GM23338 (cell line): ENCODE measurements at places on chromosomes 5 and 9. TPM values are rescaled to one million over a fixed set of nuclear protein-coding genes. Genes with fewer than 3 reads are reported as not detected.

ZFP2 gene
- 0.42 and 0.62 TPM in 2 replicates for total RNA-seq

TMEFF1 gene
- 75.8 and 85.2 TPM in 2 replicates for total RNA-seq

ANGPTL2 gene
- total RNA-seq: 5.2 and 7.1 TPM in 2 replicates

BTNL8 gene
- total RNA-seq: 0.85 TPM in 1 of 2 replicates, not detected in the other

C9 gene
- total RNA-seq: 2.8 TPM in 1 of 2 replicates, not detected in the other

S100Z gene
- total RNA-seq: not detected in 2 replicates

DNA sequence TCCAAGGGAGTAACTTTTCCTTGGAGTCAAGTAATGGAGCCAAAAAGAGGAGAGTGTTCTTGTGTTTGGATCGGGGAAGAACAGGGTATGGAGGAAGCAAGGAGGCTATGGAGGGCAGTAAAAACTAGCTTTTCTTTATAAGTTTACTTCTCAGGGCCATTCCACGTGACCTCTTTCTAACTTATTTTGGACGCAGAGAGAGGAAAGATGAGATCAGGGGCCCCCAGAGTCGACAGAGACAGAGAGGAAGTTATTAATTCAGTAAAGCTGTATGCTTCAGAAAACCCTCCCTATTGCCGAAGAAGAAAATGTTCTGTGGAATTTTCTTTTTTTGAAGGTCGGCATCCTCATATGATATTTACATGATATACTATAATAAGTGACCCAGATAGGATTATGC is 233.8 kb upstream of the MPDZ start:
- no peaks in the 10 kb centered on the region for H3K36me3 ChIP-seq
- DNase-seq: no peak
- no peak overlapping the region for H3K4me3 ChIP-seq
- peaks cover 16% of the 10 kb centered on the region; the same call in 1 of the 2 replicates for H3K4me1 ChIP-seq
- peak overlapping the region; percentile 71 for H3K27ac ChIP-seq

- H3K4me3 ChIP-seq: no peak overlapping the region
- no peak for DNase-seq
- no peaks in the 10 kb centered on the region for H3K4me1 ChIP-seq
- no peak overlapping the region for H3K27ac ChIP-seq
Measured at GRCh38 chr5:6858419-6858818, 145.2 kb downstream of the TENT4A start.

DNA sequence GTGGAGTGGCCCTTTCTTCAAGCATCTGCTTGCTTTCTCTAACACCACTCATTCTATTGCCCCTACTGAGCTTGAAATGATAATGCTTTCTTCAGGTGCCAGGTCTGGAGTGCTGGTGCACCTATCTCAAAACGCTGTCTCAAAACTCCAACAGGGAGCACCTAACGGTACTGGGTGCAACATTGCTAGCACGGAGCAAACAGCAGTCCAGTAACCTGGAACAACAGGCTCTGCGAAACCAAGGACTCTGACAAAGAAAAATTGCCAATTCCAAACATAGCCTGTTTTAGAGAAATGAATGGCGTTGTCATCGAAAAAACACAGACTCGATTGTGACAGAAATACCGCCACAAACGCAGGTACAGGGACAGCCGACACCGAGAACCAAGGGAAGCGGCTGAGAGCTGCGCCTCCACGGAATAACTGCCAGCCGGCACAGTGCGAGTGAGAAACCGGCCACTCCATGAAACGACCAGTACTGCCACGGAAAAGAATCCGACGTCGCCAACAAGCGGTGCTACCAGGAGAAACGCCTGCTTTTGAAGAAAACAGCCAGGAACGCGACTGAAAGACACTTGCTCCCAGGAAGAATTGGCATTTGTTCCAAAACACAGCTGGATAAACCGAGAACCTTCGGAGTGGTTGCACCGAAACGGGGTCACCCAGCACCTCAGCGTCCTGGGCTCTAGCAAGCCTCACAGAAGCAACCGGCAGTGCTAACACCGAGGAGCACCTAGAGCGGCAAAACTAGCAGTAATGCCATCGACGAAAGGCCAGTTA is 3.1 kb downstream of the ANXA2R start:
- DNase-seq: peak; percentile 47
- H3K4me1 ChIP-seq: peaks cover 48% of the 10 kb centered on the region
- no peak overlapping the region for H3K4me3 ChIP-seq
- no peak overlapping the region for H3K27ac ChIP-seq
- no peaks in the 10 kb centered on the region; the same call in 1 of the 2 replicates for H3K36me3 ChIP-seq

- no peaks in the 10 kb centered on the region for H3K36me3 ChIP-seq
- DNase-seq: no peak
- H3K4me3 ChIP-seq: no peak overlapping the region
Measured at GRCh38 chr5:38707352-38708210, 138.2 kb upstream of the OSMR start.

- H3K36me3 ChIP-seq: no peaks in the 10 kb centered on the region
- DNase-seq: peak; percentile 86
- peaks cover 18% of the 10 kb centered on the region for H3K4me1 ChIP-seq
Measured at GRCh38 chr9:840343-840742, 1.2 kb upstream of the DMRT1 start.

DNA sequence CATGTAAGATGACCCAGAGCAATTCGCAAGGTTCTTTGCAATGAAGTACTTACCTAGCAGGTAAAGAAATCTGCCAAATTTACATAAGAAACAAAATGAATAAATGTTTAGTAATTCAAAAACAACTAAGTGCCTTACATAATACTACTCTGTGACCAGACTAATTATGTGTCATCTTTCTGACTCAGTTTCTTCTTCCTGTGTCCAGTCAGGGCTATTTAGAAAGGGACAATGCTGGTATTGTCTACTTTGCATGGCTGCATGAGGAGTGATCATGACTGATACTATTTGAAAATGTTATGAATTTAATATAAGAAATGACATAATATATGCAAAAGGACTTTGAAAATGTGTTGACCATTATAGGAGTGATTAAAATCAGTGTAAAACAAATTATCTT is 210.0 kb downstream of the TMEM161B start:
- H3K4me1 ChIP-seq: no peaks in the 10 kb centered on the region
- no peak for DNase-seq
- no peaks in the 10 kb centered on the region for H3K36me3 ChIP-seq
- H3K27ac ChIP-seq: no peak overlapping the region

DNA sequence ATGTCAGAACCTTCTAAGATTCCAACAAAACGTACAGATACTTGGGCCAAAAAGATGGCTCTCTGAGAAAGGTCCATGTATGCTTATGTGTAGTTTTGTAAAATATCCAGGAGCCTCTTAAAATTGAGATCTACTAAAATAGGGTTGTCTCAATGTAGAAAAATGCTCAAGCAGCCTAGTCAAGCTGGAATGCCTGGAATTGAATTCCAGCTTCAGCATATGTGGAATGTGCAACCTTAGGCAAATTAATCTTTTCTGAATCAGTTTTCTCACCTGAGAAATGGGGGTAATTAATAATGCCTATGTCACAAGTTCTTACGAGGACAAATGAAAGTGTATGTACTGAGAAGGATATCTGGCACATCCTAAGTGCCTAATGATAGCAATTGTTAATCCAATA is 662.4 kb downstream of the DTWD2 start:
- no peak overlapping the region for H3K4me3 ChIP-seq
- no peaks in the 10 kb centered on the region for H3K36me3 ChIP-seq
- DNase-seq: no peak
- H3K4me1 ChIP-seq: no peaks in the 10 kb centered on the region
- H3K27ac ChIP-seq: no peak overlapping the region

DNA sequence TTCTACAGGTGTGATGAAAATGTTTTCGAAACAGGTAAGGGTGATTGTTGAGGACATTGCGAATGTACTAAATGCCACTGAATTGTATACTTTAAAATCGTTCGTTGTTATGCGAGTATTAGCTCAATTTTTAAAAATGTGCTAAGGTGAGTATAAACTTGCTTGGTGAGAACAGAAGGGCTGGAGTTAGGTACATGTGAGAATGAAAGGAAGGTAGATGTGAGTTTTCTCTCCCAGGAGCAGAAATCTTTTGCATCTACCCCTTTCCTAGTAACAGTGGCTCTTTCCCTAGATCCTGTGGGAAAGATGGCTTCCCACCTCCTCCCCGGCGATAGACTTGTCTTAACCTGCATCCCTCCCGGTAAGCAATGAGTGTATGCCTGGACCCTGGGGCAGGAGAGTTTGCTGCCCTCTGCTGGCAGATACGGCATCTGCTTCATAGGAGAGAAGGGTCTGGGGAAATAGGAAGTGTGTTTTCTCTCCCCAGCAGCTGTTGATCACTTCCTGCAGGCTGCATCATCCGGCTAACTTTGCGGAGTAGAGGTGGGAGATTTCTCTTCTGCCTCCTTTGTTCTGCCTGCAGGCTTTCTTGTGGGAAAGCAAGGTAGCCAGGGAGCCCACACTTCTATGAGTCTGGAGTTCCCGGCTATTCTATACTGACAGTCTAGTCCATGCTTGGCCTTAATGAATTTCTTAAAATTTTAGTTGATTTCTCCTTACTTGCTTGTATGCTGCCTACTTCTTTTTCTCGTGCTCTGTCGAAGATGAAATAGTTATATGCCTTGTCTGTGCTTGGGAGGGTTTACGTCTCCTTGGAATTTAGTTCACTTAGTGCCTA is 373.3 kb upstream of the SEMA6A start:
- H3K4me3 ChIP-seq: no peak overlapping the region
- no peaks in the 10 kb centered on the region for H3K27me3 ChIP-seq
- no peaks in the 10 kb centered on the region for H3K36me3 ChIP-seq
- H3K27ac ChIP-seq: peak overlapping the region; percentile 87
- DNase-seq: peak; percentile 94
- peaks cover 40% of the 10 kb centered on the region for H3K4me1 ChIP-seq

DNA sequence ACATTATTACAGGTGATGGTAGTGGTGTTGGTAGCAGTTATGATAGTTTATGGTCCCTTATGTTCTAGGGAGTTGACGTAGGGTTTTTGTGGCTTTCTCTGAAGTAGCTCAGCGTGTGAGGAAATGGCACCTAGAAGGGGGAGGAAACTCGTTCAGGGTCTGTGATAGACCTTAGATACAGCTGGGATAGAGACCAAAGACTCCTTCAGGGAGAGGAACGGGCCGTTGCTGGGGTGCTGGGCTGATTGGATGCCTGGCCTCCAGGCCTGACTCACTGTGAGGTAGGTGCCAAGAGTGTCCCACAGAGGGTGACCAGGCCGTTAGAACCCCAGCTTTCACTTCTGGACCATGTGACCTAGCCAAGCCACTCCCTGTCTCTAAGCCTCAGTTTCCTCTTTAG is 96.6 kb downstream of the DAB2IP start:
- DNase-seq: no peak
- H3K27me3 ChIP-seq: no peaks in the 10 kb centered on the region
- no peak overlapping the region for H3K4me3 ChIP-seq
- H3K27ac ChIP-seq: no peak overlapping the region
- H3K36me3 ChIP-seq: no peaks in the 10 kb centered on the region

GRCh38 chr5:128403333-128403732 is 134.7 kb downstream of the FBN2 start:
- DNase-seq: no peak
- H3K27ac ChIP-seq: no peak overlapping the region
- no peaks in the 10 kb centered on the region for H3K36me3 ChIP-seq
- peaks cover 17% of the 10 kb centered on the region for H3K4me1 ChIP-seq
- H3K4me3 ChIP-seq: no peak overlapping the region

- H3K27ac ChIP-seq: no peak overlapping the region
- no peaks in the 10 kb centered on the region for H3K4me1 ChIP-seq
Measured at GRCh38 chr5:39775086-39775796, 350.5 kb upstream of the DAB2 start.

DNA sequence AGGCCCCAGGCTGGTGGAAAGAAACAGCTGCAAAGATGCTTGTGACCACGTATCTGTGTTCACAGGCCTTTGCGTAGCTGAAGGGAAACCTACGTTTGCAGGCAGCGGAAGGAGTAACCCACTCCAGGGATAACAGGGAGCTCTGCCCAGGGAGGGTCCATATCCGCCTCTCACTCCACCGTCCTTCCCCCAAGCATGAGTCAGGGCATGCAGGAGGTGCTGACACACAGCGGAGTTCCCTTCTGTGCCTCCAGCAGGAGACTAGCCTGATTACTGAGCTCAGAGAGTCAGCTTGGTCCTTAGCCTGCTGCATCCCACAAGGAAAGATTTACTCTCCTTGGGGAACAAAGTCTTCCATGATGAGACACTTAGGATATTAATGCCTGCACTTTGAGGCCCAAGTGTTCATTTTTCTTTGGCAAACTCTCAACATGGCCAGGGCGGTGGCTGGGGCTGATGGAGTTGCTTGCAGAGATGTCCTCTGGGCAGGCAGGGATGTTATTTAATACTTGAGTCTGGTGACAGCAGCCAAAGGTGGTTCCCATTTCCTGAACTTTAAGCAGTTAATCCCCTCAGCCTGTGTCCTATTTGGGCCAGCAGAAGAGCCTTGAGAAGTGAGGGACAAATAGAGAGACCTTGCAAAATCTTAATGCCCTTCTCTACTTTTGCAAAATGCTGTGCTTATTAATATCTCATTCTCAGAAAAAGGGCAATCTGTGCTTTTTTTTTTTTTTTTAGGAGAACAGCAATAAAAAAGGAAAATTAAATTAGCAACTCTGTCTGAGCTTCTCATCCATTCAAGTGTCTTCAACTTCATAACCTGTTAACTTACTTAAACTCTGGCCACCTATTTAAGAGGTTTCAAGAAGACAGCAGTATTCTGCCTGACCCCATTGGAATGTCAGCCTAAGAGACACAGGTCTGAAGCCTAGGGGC is 222.1 kb downstream of the HSPA4 start:
- H3K4me3 ChIP-seq: no peak overlapping the region
- H3K4me1 ChIP-seq: no peaks in the 10 kb centered on the region
- H3K36me3 ChIP-seq: no peaks in the 10 kb centered on the region
- H3K27me3 ChIP-seq: no peaks in the 10 kb centered on the region
- DNase-seq: no peak

DNA sequence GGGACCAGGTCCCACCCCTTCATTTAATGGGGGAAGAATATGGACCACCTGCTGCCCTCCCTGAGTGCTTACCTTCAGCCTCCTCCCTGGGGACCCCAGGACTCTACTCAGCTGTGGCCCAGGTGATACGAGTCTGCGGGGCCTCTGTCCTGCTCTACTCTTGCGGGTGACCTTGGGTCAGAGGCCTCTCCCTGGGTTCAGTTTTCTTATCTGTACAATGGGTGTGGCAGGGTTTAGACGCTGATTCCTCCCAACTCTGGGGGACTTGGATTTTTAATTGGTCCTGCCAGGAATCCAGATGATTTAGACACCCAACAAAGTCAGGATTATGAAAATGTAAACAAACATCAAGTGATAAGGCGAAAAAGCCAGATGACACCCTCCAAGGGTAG is 25.0 kb downstream of the FAM163B start:
- peak overlapping the region; percentile 78; the same call in 1 of the 2 replicates for H3K27ac ChIP-seq
- H3K4me3 ChIP-seq: no peak overlapping the region
- DNase-seq: no peak
- H3K36me3 ChIP-seq: no peaks in the 10 kb centered on the region
- peaks cover 7% of the 10 kb centered on the region for H3K4me1 ChIP-seq

- no peaks in the 10 kb centered on the region for H3K27me3 ChIP-seq
- H3K4me1 ChIP-seq: no peaks in the 10 kb centered on the region
- H3K36me3 ChIP-seq: no peaks in the 10 kb centered on the region
- no peak for DNase-seq
- H3K27ac ChIP-seq: no peak overlapping the region
Measured at GRCh38 chr5:168424594-168425323, 61.5 kb upstream of the RARS1 start.
